Stomach (tissue), 19 donors: ENCODE measurements at places on chromosomes 1 and 21. TPM values are rescaled to one million over a fixed set of nuclear protein-coding genes. Genes with fewer than 3 reads are reported as not detected.
A peak's percentile ranks its signal among the peaks of the same experiment; 100 is the strongest.

FNBP1L gene
- total RNA-seq = 73.5 TPM

GRCh38 chr1:34125721-34126380, 39.2 kb downstream of the CSMD2 start:
- DNase-seq = no peak

DNA sequence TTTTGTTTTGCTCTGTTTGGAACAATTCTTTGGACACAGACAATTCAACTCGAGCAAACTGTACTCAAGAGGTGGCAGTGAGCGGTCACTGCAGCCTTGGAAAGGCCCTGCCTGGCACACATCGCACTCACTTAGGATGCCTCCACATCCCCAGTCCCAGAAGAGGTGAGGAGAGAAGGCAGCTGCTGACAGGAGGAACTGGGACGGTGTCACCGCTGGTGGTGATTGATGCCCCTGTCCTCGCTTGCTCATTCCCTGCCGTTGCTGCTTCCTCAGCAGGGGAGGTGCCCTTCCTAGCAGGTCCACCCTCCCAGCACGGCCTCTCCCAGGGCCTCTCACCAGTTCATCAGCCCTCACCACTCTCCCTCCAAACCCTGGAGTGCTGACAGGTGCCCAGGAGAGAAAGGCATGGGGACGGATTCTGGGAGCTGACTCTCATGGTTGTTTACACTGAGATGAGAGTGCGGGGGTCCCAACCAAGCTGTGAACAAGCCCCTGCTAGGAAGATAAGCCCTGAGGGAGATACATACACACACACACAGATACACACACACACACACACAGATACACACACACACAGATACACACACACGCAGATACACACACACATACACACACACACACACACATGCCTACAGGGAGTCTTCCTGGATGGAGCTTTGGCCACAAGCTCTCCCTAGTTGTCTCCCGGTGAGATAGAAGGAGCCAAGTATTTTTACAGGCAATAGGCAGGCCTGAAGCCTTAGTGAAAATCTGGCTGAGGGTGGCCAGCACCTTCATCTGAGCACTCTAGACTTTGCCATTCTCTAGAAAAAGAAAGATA, 101.1 kb downstream of the CDC7 start:
- no peak for DNase-seq

DNA sequence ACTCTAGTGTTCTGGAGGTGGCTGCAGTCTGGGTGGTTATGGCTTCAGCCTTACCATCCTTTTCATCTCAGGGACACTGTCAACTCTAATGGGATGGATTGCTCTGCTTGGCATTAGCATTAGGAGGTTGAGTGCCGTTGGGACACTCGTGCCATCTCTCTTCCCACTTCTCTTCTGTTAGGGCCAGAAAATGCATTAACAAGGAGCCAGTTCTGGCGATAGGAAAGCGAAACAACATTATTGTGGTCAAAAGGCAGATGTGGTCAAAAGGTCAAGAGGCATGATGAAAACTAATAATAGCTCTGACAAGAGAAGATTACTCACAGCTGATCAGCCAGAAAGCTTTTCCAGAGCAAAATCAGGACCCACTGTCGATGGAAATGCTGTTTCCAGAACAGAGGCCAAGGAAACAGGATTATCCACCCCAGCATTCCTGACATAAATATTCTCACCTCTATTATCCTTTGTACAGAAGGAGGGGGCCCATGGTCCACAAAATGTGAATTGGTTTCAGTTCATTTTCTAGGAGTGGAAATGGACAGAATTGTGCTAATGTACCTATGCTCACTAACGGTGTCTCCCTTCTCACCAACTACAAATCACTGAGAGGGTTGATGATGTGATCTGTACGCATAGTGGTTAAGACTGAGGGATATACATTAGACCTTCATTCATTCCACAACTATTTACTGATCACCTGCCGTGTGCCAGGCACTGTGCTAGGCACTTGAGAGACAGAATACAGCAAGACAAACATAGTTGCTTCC, 72.0 kb downstream of the ST6GALNAC5 start:
- peak; percentile 32 for DNase-seq

DNA sequence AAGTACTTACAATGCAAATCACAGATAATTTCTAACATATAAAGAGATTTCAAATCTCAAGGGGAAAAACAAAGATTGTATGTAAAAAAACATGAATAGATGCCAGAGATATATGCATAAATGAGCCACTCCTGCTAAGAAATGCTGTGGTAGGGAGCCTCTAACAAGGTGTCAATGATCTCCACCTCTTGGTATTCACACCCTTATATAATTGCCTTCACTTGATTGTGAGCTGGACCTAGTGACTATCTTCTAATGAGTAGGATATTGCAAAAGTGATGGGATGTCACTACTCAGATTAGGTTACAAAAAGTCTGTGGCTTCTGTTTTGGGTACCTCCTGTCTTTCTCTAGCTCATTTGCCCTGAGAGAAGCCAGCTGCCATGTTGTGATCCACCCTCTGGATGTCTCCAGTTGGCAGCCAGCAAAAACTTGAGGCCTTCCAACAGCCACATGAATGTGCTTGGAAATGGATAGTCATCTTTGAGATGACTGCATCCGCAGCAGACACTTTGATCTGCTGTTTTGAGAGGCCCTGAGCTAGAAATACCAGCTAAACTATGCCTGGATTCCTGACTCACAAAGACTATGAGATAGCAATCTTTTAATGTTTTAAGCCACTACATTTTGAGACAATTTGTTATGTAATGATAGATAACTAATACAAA, 196.1 kb upstream of the FGGY start:
- DNase-seq = no peak
